NCI-H1105 (cell line): ENCODE measurements at places on chromosomes 11 and 22.

GRCh38 chr11:33263549-33263948 lies 6.4 kb downstream of the HIPK3 start:
- no peak for DNase-seq

GRCh38 chr22:36569999-36570398 lies 41.0 kb upstream of the EIF3D start:
- DNase-seq: no peak

- no peak for DNase-seq
These were observed 83.1 kb upstream of the PRODH start for GRCh38 chr22:19019029-19019678.

DNA sequence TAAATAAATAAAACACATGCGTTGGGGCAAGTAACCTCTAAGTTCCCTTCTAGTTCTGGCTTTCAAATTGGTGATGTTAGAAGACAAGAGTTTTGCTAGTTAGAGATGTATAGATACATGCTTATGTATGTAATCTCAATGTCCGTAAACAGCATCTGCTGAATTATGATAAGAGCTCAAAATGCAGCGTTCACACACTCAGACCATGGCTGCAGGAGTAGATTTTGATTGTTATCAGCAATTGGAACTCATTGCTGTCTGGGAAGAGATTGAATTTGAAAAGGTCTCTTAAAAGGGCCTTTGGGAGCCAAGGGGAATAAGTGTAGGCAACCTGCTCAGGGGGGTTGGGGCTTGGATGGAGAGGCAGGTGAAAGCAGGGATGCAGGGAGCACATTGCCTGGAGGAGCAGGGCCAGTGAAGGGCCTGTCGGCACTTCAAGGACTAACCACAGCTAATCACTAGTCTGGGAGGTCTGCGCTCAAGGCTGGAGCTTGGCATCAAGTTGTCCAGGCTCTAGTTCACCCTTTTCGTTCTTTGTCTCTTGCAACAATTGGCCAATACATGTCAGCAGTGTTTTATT lies 2.7 kb upstream of the RAG1 start:
- no peak for DNase-seq

- no peak for DNase-seq
These were observed 901 bp upstream of the PARVA start for GRCh38 chr11:12376259-12377081.

- no peak for DNase-seq
These were observed 85.0 kb downstream of the CELSR1 start for GRCh38 chr22:46452195-46453005.

DNA sequence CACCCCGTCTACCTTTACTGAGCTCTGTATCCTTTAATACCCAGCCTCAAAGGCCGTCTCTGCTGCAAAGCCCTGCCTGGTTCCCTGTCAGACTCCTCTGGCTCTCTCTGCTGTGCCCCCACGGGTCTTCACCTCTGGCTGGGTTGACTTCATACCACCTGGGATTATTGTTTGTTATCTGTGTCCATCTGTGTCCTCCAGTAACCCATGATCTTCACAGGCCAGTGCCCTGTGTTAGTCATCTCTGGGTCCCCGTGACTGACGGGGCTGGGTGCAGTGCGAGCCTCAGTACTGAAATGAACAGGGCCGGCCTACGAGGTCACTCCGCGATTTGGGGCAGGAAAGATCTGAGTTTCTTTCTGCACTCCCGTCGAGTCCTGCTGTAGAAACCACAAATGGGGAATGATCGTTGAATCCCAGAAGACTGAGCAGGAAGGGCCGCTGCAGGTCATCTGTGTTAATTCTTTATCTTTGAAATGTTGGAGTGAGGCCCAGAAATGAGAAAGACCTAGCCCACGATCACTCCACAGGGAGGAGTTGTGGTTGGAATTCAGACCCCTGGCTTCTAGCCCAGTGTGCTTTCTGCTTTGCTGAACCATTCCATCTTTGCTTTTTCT lies 12.3 kb upstream of the TUB start:
- DNase-seq: peak; percentile 26
